ENCODE measurements at places on chromosomes 1 and 21.
A peak's percentile ranks its signal among the peaks of the same experiment; 100 is the strongest.

DNA sequence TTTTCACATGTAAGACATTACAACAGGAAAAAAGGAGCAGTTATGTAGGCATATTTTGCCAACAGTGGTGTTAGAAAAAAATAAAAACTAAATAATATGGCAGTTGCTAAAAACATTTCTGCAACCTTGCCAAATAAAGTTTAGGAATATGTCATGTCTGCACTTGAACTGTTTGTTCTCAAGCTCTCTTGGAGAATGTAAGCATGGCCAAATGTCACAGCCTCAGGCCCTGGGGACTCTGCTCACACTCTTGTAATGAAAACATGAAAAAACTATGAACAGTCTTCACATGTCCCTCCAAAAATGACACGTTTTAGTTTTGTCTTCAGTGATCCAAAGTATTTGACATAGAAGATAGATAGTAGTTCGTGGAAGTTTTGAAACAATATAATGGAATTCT lies 753.3 kb downstream of the LTN1 start:
- DNase-seq: no peak

DNA sequence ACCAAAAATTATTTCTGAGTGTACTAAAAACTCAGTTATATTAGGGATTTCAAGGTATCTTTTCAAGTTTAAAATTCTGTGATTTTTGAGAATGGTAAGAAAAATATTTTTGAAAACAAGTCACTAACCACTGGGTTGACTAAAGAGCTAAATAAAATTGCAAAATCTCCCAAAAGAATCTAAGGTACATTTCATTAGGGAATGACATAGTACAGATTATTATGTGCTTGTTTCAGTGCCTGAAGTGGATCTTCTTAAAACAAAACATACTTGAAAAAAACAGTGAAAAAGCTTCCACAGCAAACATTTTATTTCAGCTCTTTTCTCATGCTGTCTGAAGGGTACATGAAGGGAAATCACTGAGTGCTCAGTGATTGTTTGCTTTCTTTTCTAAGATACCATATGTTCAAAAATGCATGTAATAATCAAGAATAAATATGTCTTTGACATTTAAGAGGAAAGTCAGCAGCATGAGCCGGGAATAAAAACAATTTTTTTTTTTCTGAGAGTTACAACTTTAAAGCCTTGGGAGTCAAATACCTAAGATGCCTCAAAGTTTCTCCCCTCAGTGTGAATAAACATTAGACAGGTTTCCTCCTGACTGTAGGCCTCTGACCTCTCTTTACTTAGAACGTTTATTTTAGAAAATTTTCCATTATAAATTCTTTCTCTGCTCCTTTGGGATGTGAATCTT lies 200.7 kb downstream of the KCNT2 start:
- no peak for DNase-seq

GRCh38 chr1:88175120-88175630 lies 508.9 kb upstream of the PKN2 start:
- no peak for DNase-seq

GRCh38 chr1:241553886-241554592 lies 21.9 kb downstream of the KMO start:
- DNase-seq: no peak

DNA sequence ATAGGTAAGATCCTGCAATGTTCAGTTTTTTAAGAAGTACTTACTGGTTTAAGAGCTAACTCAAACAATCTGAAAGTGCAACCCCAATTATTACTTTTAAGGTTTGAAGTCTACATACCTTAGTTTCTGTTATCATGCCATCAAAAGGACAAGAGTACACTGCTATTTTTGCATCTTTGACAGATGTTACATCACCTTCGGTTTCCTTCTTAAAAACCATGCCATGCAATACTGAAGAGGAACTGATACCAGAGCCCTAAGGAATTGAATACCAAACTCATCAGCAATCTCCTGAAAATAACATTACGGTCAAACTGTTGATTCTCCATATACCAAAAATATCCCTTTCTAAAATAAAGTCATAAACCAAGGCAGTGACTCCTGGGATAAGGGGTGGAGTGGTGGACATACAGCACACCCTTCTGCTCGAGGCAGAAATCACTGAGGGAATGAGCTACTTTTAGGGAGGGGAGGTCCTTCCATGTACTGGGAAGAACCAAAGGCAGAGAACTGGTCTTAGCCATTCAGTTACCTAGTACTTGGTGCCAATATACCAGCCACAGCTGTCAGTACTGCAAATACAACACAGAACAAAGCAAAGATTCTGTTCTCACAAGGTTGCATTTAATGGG lies 8.5 kb downstream of the CCT8 start:
- DNase-seq: no peak

GRCh38 chr1:86305731-86306130 lies 90.4 kb downstream of the ODF2L start:
- no peak for DNase-seq

DNA sequence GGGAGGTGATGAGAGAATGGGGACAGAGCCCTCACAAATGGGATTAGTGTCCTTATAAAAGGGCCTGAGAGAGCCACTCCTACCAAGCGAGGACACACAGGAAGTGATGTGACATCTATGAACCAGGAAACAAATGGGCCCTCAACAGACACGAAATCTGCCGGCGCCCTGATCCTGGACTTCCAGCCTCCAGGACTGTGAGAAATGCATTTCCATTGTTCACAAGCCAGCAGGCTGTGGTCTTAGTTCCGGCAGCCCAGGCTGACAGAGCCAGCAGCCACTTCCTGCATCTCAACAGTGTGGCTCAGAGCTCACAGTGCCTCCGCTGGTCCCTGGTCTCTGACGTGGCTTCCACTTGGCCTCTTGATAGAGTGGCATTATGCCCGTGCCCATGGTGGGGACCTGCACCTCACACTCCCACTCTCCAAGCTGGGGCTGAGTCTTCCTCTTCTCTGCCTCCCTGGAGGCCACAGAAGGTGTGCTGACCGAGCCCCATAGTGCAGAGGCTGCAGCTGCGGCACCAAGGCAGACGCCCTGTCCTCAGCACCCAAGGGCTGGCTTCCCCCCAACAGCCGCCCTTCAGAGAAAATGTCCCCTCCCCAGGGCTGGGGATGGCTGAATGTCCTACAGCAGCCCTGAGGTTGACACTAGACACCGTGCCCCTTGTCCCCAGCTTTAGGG lies 44.9 kb downstream of the ACOT7 start:
- DNase-seq: no peak

DNA sequence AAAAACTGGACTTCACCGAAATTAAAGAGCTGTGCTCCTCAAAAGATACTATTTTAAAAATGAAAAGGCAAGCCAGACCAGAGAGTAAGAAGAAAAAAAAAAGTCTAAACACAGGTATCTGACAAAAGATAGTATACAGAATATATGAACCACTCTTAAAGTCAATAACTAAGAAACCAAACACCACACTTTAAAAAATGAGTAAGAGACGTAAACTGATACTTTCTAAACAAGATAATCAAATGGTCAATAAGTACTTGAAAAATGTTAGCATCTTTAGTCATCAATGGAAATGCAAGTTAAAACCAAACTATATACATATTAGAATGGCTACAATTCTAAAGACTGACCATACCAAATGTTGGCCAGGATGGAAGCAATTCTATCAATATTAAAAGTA lies 77.6 kb downstream of the EVI5 start:
- no peak for DNase-seq

DNA sequence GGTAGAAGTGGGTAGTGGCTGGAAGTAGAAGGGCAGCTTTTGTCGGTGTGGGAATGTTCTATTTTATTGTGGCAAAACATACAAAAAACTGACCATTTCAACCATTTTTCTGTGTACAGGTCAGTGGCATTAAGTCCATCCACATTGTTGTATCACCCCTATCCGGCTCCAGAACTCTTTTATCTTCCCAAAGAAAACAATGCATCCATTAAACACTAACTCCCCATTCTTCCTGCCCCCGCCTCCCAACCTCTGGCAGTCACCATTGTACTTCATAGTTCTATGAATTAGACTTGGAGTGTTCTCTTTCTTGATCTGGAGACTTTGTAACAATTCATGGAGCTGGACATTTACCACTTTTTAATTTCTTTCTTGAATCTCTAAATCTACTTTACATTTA lies 55.7 kb downstream of the DEGS1 start:
- no peak for DNase-seq

DNA sequence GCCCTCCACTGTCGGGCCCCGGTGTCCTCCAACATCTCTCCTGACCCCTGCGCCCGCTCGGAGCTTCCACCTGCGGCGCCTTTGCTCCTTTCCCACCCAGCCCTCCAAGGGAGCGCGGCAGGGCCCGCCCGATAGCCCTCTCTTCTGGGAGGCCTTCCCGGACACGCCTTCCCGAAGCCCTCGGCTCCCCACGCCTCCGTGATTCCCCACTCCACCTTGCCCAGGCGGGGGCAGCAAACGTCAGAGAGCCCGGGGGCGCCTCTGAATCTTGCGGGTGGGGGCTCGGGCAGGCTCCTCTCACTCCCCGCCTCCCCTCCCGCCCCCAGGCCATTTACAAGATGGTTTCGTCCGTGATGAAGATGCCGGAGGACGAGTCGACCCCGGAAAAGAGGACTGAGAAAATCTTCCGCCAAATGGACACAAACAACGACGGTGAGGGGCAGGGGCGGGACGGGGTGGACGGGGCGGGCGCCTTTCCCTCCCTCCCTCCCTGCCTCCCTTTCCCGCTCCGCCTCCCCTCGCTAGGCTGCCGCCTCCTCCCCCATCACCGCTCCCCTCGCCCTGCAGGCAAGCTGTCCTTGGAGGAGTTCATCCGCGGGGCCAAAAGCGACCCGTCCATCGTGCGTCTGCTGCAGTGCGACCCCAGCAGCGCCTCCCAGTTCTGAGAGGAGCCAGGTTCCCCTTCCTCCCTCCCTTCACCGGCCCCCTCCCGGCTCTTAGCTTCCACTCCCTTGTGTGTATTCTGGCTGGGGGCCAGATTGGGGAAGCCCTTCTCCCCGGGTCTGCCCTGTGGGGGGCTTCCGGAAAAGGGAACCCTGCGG lies 7.1 kb downstream of the HPCA start:
- peak; percentile 70 for DNase-seq

DNA sequence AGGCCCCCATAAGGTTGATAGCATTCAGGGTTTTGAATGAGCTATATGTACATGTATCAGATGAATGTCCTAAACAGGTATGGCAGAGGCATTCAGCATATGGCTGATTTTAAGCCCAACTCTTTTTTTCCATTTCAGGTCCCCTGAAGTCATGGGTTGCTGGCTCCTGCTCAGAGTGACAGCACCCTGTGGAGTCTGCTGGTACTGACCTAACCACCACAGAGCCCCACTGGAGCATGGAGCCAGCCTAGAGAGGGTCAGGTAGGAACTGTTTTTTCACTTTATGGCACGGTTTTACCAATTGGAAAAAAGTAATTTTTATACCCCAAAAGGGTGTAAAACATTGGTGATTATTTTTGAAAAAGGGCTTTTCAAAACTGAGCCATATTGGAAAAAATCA lies 82.5 kb upstream of the MPC2 start:
- peak; percentile 20 for DNase-seq

DNA sequence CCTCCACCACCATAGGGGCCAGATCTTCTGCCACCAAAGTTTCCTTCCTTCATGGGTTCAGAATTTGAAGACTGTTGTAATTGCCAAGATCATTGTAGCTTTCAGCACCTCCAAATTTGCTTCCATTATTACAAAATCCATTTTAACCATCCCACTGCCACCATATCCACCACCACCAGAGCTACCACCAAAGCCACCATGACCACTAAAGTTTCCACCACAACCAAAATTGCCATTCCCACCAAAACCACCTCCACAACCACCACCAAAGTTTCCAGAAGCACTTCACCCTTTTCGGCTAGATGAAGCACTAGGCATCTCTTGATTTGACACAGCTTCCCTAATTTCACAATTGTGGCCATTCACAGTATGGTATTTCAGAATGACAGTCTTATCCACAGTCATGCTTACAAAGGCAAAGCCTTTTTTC lies 45.2 kb downstream of the SLC30A7 start:
- no peak for DNase-seq

DNA sequence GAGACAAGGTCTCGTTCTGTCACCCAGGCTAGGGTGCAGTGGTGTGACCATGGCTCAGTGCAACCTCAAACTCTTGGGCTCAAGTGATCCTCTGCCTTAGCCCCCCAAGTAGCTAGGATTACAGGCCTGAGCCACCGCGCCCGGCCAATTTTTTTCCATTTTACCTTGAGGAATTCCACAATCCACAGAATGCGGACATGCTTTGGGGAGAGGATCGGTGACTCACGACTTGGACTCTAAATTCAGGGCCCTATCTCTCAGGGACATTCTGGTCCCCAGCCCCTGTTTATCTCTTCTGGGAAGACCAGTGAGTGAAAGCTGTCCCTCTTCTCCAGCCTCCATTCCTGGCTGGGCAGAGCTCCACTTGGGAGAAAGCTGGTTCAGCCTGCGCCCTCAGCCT lies 5.2 kb downstream of the PADI1 start:
- DNase-seq: no peak

- no peak for DNase-seq
Observed at GRCh38 chr21:32393677-32394001, 827 bp upstream of the URB1 start.

GRCh38 chr1:230643908-230644307 lies 1.6 kb downstream of the COG2 start:
- no peak for DNase-seq

- DNase-seq: no peak
Observed at GRCh38 chr1:207321790-207322645, 540 bp downstream of the CD55 start.

- DNase-seq: no peak
Observed at GRCh38 chr1:219173434-219173757, 282 bp upstream of the LYPLAL1 start.

GRCh38 chr1:185155600-185156287 lies 1.0 kb downstream of the TRMT1L start:
- no peak for DNase-seq

- DNase-seq: no peak
Observed at GRCh38 chr1:204251926-204252689, 38.3 kb upstream of the GOLT1A start.

GRCh38 chr1:33654267-33654834 lies 181.9 kb downstream of the ZSCAN20 start:
- peak; percentile 64 for DNase-seq

DNA sequence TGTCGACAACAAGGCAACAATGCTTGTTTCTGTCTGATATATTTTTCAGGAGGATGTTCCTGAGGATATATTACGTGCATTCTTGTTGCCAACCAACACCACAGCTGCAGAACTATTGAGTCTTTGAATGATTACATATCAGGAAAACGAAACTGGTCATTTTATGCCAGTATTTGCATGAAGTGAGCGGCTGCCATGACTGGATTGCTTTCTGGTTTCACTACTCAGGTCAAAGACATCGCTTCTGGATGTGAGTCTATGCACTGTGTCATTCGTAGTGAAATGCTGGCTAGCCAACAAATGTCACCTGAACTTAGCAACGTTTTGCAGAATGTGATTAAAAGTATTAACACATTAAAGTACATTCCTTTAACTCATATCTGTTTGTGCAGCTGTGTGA lies 35.8 kb upstream of the OLFM3 start:
- no peak for DNase-seq

GRCh38 chr1:215643592-215644321 lies 76.7 kb downstream of the KCTD3 start:
- no peak for DNase-seq

DNA sequence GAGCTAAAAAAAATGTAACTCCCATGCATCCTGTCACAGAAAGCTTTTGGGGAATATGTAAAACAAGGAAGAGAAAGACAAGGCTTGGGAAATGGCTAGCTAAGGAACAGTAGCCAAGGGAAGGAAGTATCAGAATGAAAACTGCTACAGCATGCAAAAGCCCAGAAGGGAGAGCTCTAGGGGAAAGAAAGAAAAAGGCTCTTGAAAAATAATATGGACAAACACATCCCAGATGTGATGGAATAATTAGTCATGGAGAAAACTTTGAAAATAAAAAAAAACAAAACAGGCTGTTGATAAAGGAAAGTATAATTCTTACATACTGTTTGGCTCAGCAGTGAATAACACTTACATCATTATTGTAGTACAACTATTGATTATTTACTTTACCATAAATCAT lies 47.9 kb upstream of the VCAM1 start:
- no peak for DNase-seq
